ENCODE measurements at places on chromosomes 1 and 21.
A peak's percentile ranks its signal among the peaks of the same experiment; 100 is the strongest.

DNA sequence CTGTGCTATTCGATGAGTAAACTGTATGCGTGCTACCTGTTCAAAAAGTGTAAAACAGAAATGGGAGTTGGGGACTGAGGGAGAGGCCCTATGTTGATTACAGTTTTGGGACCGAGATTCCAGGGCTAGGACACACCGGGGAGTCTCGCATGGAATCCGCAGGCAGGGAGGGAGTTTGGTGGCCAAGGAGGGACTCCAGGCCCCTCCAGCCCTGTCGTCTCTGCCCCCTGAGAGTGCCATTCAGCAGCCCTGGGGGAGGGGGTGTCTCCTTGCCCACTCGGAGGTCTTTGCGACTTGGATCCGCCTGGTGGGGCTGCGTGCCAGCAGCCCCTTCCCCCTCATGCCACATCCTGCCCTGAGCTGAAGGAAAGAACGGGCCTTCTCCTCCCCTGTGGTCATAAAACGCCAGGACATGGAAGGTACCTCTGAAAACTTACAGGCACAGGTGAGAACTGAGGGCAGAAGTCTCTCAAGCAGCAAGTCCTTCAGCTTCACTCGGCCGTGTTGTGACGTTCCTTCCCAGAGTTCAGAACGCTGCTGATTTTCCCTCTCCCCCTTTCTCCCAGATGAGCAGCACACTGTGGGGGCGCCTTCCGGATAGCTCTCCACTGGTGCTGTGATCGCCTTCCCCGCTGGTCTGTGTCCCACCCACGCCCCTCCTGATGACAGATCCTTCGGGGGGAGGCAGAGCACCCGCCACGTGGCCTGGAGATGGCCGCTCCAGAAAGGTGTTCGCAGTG, 141.4 kb downstream of the PEX14 start:
- DNase-seq = peak; percentile 51

DNA sequence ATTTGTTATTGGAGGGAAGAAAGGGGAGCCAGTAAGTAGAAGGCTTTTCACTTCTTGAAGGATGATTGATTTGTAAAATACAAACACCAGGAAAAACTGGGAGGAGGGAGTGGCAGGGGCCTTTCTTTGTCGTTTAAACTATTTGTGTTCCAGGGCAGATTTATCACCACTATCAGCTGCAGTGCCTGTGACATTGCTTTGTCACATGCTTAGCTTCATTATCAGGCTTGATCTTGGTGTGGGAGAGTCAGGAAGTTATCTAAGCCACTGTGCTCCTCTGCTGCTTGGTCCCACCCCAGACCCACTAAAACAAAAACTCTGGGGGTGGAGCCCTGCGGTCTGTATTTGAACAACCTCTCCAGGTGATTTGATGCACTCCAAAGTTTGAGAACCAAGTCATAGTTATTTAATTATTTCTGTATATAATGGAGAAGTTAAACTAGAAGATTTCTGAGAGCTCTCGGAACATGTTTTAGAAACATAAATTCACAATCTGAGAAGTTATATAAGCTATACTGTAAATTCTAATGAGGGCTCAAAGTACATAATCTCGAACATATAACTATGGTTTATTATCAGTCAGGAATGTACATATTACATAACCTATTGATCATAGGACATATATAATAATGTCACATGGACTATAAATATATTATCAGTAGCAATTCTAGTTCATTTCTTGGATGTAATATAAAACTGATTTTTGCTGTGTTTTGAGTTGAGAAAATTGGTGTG, 87.9 kb downstream of the CDC14A start:
- DNase-seq = no peak

DNA sequence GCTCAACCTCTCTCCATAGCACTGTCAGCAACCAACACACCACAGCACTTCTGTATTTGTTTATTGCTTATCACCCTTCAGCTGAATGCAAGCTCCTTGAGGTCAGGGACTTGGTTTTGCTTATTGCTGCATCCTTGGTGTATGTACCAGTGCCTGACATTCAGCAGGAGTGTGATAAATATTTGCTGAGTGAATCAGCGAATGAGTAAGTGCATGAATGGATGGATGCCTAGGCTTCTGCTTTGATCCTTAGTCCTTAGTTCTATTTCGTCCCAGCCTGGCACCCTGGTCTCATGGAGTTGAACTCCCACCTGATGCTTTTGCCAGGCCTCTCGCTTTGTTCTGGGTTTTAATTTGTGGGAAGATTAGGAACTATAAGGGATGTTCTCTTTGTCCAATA, 88.2 kb downstream of the ZSCAN20 start:
- DNase-seq = no peak

DNA sequence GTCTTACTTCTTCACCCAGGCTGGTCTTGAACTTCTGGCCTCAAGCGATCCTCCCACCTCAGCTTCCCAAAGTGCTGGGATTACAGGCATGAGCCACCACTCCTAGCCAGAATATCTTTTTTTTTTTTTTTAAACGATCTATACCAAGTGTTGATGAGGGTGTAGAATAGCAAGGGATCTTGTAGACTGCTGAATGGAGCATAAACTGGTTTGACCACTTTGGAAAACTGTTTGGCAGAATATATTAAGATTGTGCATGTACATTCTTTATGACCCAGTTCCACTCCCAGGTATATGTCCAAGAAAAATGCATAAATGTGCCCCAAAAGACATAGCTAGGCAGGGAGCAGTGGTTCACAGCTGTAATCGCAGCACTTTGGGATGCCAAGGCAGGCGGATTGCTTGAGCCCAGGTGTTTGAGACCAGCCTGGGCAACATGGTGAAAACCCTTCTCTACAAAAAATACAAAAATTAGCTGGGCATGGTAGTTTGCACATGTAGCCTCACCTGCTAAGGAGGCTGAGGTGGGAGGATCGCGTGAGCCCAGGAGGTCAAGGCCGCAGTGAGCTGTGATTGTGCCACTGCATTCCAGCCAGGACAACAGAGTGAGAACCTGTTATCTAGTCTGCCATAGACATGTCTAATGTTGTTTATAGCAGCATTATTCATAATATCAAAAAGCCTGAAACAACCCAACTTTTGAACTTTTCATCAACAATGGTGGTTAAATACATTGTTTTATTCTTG, 184.0 kb downstream of the VPS13D start:
- DNase-seq = no peak

DNA sequence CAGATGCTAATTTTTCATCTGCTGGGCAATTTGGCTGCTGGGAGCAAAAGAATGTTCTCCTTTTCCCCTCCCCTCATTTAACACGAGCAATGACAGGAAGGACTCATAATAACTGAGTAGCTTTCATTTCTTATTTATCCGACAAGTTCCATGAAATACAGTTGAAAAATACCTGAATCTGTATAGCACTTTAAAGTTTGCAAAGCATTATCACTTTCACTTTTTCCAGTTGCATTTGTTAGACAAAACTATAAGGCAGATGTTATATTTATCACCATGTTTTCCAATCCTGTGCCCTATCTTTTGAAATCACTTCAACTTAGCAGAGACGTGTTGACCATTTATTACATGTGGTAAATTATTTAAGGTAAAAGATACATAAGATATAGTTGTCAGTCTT, 350.6 kb upstream of the SGIP1 start:
- DNase-seq = no peak

DNA sequence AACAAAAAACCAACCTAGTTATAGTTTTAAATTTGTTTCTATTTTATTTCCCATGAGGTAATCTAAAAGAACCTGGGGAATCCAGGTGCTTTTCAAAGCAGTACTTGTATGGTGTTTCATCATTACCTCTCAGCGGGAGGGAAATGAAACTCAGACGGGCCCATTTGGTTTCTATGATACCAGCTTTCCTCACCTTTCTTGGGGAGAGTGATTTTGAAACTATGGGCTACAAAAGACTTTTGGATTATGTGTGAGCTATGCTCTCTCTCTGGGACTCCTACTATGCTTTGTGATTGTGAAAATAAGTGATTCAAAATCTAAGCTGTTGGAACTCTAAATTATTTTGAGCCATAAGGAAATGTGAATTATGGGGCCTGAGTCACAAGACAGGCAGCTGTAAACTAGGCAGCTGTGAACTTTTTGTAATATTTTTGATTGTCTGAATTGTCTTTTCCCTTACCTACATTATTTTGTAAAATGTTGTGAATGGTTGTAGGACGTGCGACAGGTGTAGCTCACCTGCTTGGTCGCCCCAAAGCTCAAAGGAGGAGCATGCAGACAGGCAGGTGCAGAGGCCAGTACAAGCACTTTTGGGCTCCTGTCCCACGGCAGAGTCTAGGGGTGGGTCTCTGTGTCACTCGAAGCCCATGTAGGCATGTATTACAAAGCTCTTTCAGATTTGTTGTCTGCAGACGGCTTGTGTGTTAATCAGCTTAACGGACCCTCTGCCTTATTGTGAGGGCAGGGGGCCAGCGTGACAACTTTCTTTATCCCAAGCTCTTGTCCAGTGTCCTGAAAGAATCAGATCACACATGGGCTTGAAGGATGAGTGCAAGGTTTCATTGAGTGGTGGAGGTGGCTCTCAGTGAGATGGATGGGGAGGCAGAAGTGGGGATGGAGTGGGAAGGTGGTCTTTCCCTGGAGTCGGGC, 64.8 kb upstream of the BACH1 start:
- DNase-seq = no peak

GRCh38 chr1:93661829-93662474, 19.7 kb downstream of the BCAR3 start:
- DNase-seq = no peak

DNA sequence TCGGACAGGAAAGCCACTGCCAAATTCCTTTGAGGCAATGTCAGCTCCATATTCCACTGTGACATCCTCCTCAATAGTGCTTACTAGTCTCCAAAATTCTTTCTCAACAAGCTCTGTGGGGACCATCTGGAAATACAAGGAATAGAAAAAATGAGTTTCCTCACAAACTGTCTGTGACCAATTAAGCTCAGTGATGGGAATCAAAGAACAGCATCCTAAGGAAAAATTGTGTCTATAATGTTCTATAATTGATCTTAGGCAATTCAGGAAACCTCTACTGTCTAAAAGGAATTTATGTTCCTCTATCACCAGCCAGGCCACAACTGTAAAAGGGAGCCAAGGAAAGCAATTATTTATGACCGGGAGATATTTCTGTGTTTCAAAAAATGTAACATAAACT, 46.1 kb upstream of the SYT2 start:
- DNase-seq = no peak

GRCh38 chr1:230306169-230306568, 120.0 kb downstream of the PGBD5 start:
- DNase-seq = peak; percentile 22

- DNase-seq = no peak
Measured at GRCh38 chr1:209302779-209303568, 280.5 kb upstream of the CAMK1G start.

DNA sequence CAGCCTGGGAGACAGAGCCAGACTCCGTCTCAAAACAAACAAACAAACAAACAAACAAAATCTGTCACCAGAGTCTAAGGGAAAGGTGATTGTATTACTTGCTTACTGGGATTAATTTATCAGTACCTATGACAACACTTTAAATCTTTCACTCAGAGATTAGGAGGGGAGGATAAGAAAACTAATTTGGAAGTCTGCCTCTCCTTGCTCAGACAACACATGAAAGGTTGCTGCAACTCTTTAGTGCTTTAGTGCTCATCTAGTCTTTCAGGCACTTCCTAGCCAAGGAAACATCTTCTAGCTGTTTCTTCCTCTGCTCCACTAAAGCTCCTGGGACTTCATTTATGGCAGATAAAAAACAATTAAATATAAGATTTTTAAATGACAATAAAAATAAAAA, 7.3 kb upstream of the FMN2 start:
- DNase-seq = no peak

- no peak for DNase-seq
Measured at GRCh38 chr1:236484310-236484971, 39.3 kb upstream of the LGALS8 start.

- DNase-seq = no peak
Measured at GRCh38 chr1:39965044-39965443, 10.1 kb downstream of the MFSD2A start.

- no peak for DNase-seq
Measured at GRCh38 chr1:62207187-62207586, 12.5 kb downstream of the L1TD1 start.

DNA sequence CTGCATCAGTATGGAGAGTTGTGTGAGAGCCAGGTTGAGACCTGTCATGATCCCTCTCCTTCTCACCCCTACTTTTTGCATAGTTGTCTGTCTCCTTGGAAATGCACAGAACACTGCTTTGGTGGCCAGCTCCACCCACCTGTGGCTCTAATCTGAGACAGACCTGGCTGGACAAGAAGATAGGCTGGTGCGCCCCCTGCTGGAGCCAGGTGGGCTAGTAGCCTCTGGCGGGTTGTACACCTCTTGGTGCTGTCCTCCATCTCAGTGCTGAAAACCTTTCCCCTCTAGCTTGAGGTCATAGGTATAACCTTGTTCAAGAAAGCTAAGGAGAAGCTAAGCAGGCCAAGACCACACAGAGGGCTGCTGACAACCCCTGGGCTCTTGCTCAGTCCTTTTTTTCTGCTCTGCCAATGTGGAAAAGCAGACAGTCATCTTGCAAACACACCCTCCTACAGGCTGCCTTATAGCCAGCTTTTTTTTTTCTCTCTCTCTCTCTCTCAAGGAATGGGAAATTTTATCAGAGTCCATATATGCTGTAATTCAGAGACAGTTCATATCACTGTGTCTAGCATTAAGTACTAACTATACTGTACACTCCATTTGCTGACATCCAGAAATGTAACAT, 58.8 kb upstream of the SPATA6 start:
- no peak for DNase-seq

- no peak for DNase-seq
Measured at GRCh38 chr1:85605484-85606413, 25.2 kb downstream of the CCN1 start.

- no peak for DNase-seq
Measured at GRCh38 chr1:3656450-3657095, 4.3 kb downstream of the TP73 start.

Data from sigmoid colon (tissue), 7 donors.